ENCODE measurements at places on chromosomes 3 and 15.
A peak's percentile ranks its signal among the peaks of the same experiment; 100 is the strongest.

GRCh38 chr15:74200412-74200815 lies 2.2 kb downstream of the STRA6 start:
- peak; percentile 14 for DNase-seq

DNA sequence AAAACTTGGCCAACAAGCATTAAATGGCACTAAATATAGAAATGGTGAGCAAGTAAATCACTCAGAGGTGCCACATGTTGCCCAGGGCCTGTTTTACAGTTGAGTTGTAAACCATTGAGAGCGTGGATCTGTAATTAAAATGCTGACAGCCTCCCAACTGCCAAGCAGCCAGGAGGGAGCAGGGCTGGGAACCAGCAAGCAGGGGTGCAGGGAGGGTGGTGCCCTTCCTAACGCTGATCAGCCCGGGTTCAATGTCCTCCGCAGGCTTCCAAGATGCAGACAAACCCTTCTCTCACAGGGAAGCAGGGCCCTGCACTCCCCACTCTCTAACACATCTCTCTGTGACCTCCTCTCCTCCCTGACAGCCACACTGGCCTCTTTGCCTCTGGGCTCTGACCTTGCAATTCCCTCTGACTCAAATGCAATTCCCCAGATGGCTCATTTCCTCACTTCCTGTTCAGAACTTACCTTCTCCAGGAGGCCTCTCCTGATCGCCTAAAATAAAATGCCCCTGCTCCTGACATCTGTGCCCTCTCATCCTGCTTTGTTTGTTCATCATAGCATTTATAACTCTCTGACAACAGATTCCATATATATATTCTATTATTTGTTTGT lies 40.0 kb downstream of the WNT7A start:
- DNase-seq, result no peak

- no peak for DNase-seq
Measured at GRCh38 chr15:73862276-73862675, 11.1 kb upstream of the TBC1D21 start.

- DNase-seq, result no peak
Measured at GRCh38 chr15:58069008-58069407, 3.5 kb upstream of the ALDH1A2 start.

GRCh38 chr3:82671466-82671865 lies 910.0 kb upstream of the GBE1 start:
- DNase-seq, result no peak

DNA sequence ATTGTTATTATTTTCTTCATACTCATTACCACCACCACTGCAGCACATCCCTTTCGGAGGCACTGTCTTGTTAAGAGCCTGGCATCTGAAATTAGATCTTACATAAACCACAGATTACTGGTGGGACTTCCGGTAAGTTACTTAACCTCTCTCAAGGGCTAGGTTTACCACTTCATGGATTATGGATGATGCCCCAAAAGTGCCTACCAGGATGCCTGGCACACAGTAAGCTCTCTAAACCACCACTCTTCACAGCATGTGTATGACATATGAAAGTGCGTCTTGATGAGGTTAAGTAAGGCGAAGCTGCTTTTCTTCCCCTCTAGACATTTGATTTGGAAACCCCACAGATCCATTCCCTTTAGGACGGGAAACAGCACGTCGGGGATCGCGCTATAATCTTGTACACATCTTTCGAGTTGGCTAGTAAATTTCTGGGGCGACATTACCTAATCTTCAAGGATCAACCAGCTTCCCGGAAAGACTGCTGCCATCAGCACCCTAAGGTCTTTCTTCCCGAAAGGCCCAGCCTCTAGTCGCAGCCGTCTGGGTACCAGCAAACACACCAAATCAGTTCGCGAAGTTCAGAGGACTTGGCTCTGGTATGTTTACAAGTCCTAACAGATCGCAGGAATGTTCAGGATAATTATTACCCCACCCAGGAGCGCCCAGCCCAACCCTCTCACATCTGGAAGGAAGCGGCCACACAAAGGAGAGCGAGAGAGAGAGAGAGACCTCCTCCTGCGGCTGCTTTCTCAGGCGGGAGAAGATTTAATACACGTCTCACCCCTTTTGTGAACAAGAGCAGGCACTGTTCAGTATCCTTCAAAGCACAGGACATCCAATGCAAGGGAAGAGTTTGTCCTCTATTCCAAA lies 155.1 kb upstream of the FRMD4B start:
- peak; percentile 48 for DNase-seq

- no peak for DNase-seq
Measured at GRCh38 chr3:159624616-159625015, 364.0 kb upstream of the IL12A start.

GRCh38 chr3:154228561-154229216 lies 95.6 kb downstream of the DHX36 start:
- no peak for DNase-seq

- DNase-seq, result peak; percentile 52
Measured at GRCh38 chr3:48194446-48195071, 6.3 kb upstream of the CDC25A start.

DNA sequence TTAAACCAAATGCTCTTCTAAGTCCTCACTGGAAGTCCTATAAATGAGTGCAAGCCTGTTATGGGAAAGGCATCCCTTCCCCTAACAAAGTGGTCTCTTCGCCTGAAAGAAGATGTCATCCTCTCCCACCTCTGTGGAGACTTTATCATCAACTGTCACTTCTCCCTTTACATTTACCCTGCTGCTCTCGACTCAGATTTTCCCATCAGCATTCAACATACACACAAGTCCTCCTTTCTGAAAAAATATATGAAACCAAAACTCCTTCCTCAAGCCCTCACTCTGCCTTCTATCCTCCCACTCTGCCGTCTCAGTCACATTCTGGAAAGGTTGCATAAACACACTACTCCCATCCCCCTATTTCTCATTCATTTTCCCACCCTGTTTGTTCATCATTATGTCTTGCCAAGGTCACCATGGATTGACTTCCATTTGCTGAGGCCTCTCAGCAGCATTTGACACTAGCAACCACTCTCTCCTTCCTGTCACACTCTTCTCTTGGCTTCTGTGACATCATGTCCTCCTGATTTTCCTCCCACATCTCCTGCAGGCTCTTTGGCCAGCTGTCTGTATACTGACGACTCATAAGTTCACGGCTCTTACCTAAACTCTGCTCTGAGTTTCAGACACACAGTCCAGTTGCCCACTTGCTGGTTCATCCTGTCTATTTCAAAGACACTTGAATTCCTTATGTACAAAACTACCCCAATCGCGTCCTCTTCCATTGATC lies 70.3 kb upstream of the SMAD3 start:
- DNase-seq, result peak; percentile 83

DNA sequence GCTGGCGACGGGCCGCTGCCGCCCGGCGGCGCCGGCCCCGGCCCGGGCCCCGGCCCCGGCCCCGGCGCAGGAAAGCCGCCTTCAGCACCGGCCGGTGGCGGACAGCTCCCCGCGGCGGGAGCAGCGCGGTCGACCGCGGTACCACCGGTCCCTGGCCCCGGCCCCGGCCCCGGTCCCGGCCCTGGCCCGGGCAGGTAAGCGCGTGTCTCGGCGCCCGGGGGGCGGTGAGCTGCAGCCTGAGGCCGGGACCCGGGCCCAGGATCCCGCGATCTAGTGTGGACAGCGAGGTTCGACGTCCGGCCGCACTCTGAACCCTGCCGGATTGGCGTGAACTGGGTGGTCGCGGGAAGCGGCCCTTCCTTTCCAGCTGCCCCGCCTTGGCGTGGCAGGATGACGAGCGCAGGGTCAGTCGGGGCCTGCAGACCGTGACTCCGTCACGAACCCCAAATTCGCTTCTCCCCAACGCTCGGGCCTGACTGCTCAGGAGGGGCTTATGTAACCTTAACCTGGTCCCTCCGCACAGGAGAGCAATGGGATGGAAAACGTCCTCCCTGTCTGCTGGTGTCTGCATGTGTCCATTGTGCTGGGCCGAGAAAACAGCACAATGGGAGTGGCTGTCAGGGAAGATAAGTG lies 472 bp downstream of the BSN start:
- no peak for DNase-seq

DNA sequence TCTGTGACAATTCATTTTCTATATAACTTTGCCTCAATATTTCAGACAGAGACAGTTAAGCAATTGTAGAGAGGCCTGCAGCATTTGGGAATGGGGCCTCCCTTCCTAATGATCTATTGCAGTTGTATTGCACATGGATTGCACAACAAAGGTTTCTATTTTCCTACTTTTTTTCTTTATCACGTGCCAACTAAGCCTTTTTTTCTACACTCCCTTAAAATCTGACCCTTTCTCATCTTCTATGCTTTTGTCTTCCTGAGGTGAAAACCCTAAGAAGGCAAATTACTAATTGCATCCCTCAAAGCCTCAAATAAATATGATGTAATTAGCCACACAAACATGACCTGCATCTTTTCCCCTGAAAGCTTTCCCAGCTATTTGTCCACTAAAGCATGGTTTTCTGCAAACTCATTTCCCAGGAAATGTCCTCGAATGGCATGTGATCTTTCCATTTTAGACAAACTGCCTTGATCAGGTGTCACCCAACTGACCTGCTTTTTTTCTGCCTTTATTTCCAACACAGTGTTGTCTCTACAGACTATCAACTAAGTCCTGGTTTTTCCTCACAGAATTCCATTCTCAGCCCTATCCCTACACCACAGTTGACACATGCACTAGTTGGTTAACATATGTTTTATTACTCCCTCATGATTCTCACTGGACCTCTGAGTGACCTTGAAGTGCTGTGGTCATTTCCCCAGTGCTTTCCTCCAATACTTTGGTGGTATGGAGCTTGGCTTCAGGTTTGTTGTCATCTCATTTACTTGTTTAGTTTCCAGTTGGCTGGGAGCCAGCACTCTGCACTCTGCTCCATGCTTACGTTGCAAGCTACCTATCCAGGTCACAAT lies 31.9 kb upstream of the TSC22D2 start:
- peak; percentile 53 for DNase-seq

DNA sequence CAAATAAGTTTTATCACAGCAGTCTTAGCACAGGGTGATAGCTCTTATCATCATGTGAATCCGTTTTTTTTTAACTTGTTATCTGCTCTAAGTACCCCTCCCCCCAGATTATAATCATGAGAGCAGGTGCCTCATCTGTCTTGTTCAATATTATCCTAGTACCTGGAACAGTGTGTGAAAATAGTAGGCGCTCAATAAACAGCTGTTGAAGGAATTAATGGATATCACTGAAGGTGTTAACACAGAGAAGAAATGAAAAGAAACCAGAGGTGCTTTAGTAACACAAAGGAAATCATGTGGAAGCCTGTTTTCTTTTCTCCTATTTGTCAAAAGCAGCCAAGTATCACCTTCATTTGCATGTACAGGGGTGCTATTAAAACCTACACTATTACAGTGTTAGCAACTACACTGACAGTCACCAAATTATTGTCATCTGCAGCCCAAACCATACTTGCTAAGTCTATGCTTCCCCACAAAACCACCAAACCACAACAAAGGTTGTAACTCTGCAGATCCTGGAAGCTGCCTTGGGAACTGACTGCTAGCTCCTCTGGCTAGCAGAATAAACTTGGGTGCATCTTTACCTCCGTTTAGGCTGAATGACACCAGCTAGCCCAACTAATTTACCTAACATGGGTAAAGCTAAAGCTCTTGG lies 2.9 kb downstream of the XPC start:
- peak; percentile 27 for DNase-seq

GRCh38 chr15:43900996-43901395 lies 74.2 kb downstream of the WDR76 start:
- no peak for DNase-seq

DNA sequence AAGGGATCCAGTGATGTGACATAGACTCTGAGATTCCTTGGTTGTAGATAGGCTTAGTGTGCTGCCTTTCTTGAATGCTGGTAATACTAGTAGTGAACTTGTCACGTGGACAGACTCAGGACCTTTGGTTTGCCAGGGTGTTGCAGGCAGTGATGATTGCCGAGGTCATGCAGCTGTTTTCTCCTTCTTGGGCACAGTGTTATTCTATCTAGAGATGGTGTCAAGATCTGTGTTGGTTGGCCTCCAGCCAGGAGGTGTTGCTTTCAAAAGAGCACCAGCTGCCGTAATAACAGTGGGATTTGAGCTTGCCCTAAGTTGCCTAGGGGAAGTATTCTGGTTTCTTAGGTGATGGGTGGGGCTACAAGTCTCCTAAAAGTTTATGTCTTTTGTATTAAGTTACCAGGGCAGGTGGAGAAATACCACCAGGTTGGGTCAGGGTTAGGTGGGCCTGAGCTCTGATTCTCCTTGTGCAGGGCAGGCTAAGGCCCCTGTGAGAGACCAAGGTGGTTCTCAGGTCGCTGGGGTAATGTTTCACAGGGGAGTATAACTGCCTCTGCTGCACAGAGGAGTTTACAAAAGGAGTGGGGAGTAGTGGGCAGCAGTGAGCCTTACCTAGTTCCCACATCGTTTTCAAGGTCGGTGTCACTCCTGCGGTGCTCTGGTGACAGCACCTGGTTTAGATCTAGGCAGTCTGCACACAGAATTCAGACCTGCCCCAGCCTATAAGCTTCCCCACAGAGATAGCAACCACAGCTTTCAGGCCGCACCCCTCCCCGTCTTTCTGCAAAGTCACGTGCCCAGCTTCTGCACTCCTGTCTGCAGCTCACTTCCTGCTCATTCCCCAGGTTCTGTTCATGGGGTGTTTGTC lies 350.3 kb downstream of the DOCK3 start:
- DNase-seq, result no peak

DNA sequence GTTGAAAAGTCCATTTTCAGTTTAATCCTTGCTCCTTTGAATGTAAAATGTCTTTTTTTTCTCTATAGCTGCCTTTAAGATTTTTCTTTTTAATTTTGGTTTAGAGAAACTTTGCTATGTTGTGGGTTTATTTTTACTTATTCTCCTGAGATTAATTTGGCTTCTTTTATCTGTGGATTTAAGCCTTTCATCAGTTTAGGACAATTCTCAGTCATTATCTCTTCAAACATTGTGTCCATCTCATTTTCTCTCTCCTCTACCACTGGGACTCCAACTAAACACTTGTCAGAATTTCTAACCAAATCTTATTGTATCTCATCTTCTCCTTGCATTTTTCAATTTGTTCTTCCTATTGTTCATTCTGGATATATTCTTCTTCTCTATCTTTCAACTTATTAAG lies 12.4 kb upstream of the ITGA11 start:
- no peak for DNase-seq

GRCh38 chr15:46773016-46773415 lies 944.3 kb upstream of the SEMA6D start:
- DNase-seq, result no peak

GRCh38 chr15:59303633-59304032 lies 69.0 kb downstream of the MYO1E start:
- no peak for DNase-seq

DNA sequence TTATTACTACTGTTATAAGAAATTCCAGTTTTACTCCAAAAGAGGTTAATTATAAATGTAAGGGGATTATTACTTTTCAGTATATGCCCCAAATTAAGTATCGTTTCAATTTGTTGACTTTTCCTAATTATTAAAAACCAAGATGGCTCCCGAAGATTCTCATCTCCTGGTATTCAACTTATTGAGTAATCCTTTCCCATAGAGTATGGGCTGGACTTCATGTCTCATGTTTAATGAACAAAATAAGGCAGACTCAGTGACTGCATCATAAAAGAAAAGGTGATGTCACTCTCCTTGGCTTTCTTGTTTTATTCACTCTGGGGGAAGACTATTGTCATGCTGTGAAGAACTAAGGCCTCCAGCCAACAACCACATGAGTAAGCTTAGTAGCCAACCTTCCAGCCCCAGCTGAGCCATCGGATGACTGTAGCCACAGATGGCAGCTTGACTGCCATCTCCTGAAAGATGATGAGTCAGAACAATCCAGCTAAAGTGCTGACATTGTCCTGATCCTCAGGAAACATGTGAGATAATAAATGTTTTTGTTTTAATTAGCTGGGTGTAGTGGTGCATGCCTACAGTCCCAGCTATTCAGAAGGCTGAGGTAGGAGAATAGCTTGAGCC lies 17.3 kb downstream of the IGF2BP2 start:
- peak; percentile 73 for DNase-seq

- no peak for DNase-seq
Measured at GRCh38 chr3:53081318-53081717, 35.4 kb upstream of the SFMBT1 start.

GRCh38 chr15:68228971-68229385 lies 550 bp downstream of the CLN6 start:
- no peak for DNase-seq

Measured in inflammatory macrophage treated with lipopolysaccharide for 4 hours (primary cell).